ENCODE measurements at places on chromosomes 3 and 15.
A peak's percentile ranks its signal among the peaks of the same experiment; 100 is the strongest.

- DNase-seq: no peak
- peaks cover 4% of the 10 kb centered on the region for H3K36me3 ChIP-seq
- H3K4me1 ChIP-seq: peaks cover 59% of the 10 kb centered on the region
- peaks cover 10% of the 10 kb centered on the region for H3K27me3 ChIP-seq
- H3K27ac ChIP-seq: peak overlapping the region; percentile 21
Observed at GRCh38 chr15:70701891-70702568, 61.3 kb downstream of the UACA start.

DNA sequence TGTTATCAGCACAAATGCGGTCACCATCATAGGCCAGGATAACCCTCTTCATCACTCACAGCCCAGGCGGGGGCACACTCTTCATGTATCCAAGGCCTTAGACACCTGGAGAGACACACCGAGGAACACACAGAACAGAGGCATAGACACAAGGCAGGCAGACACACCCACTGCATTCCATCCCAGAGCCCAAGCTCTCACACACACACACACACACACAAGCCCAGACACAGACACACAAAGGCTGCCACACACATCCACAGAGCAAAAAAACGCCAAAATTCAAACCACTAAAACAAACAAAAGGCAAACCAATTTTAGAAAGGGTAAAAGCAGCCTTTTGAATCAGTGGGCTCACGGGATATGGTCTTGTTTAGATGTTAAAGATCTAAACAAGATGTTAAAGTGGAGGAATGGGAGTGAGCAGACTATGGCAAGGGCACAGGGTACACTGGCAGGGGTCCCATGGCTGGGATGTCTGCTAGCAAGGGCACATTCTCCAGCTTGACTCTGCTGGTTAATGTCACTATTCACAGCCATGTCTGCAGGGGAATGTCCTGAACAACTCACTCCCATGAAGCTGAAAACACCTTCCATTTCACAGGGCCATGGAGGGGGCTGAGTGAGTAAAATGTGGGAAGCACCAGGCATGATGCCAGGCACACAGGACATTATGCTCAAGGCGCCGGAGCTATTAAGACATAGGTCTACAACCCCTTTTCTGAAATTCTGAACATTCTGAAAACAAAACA is 14.9 kb upstream of the CRABP1 start:
- H3K4me1 ChIP-seq: peaks cover 17% of the 10 kb centered on the region
- H3K4me3 ChIP-seq: no peak overlapping the region
- DNase-seq: no peak
- no peak overlapping the region for H3K27ac ChIP-seq
- H3K36me3 ChIP-seq: no peaks in the 10 kb centered on the region
- H3K27me3 ChIP-seq: peaks cover 47% of the 10 kb centered on the region

GRCh38 chr3:168024537-168024941 is 71.2 kb downstream of the GOLIM4 start:
- H3K4me3 ChIP-seq: no peak overlapping the region
- no peak overlapping the region for H3K27ac ChIP-seq
- no peak for DNase-seq
- H3K4me1 ChIP-seq: no peaks in the 10 kb centered on the region
- H3K36me3 ChIP-seq: peaks cover 25% of the 10 kb centered on the region
- H3K27me3 ChIP-seq: no peaks in the 10 kb centered on the region

GRCh38 chr15:92155934-92156333 is 237.7 kb upstream of the ST8SIA2 start:
- no peak overlapping the region for H3K4me3 ChIP-seq
- H3K27ac ChIP-seq: no peak overlapping the region
- DNase-seq: no peak
- peaks cover 20% of the 10 kb centered on the region for H3K4me1 ChIP-seq

DNA sequence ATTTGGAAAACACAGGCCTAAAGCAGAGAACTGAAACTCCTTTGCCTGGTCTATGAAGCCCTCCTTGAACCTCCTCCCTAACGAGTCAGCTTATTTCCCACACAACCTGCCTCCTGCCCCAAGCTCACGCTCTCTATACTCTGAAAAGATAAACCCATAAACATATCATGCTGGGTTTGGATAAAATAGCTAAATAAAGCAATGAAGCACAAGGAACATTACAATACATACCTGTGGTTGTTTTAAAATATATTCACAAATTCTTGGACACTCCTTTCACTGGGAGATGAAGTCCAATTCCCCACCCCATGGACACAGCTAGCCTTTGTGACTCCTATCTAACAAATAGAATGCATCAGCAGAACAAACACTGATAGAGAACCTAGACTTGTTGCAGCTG is 98.2 kb downstream of the PLCH1 start:
- DNase-seq: no peak
- no peak overlapping the region for H3K27ac ChIP-seq
- no peak overlapping the region for H3K4me3 ChIP-seq
- H3K4me1 ChIP-seq: peaks cover 14% of the 10 kb centered on the region
- no peaks in the 10 kb centered on the region for H3K36me3 ChIP-seq

DNA sequence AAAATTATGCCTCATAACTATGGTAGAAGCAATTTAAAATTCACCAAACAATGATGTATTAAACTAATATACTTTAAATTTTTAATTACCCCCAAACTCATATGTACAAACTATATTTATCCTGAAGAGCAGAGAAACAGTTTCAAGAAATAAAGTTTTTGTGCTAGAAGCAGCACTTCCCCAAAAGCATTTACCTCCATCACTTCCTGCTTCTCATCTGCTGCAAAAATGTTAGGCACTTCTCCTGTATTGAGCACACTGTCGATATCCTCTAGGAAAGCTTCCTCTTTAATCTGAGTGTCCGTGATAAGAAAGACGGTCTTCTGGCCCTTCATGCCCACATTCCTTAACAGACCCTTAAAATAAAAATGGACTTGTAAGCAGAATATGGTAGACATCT is 101.5 kb upstream of the ASB14 start:
- H3K4me1 ChIP-seq: no peaks in the 10 kb centered on the region
- H3K36me3 ChIP-seq: peaks cover 3% of the 10 kb centered on the region
- no peaks in the 10 kb centered on the region for H3K27me3 ChIP-seq

DNA sequence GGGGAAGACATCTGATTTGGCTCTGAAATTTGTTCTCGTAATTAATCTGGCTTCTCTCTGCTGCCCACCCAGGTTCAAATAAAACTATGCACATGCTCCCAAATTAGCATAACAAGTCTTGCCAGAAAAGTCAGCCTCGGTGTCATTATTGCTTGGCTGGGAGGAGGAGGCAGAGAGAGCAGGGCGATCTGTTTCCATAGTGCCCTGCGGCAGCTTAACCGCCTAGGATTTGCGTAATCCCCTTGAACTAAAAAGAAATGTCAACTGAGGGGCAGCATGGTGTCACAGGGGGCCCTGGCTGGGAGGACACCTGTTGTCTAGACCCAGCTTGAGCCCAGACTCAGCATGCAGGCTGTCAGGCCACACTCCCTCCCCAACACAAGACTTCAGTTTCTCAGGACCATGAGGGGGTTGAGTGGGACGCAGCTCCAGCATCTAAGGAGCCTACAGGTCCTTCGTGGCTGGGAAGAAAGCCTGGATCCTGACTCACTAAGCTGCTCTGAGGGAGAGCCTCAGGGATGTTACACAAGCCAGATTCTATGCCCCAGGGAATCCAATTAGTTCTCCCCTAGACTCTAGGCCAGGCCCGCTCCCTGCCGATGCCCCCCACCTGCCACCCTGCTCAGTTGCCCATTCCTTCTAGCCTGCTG is 17.3 kb downstream of the MRPS11 start:
- no peak overlapping the region for H3K4me3 ChIP-seq
- H3K4me1 ChIP-seq: peaks cover 2% of the 10 kb centered on the region
- no peak overlapping the region for H3K27ac ChIP-seq
- no peak for DNase-seq

- H3K4me1 ChIP-seq: peaks cover 83% of the 10 kb centered on the region
- H3K27me3 ChIP-seq: no peaks in the 10 kb centered on the region
- H3K4me3 ChIP-seq: peak overlapping the region; percentile 49
- peak overlapping the region; percentile 89 for H3K27ac ChIP-seq
- DNase-seq: no peak
Observed at GRCh38 chr3:172918568-172919296, 168.2 kb downstream of the ECT2 start.

DNA sequence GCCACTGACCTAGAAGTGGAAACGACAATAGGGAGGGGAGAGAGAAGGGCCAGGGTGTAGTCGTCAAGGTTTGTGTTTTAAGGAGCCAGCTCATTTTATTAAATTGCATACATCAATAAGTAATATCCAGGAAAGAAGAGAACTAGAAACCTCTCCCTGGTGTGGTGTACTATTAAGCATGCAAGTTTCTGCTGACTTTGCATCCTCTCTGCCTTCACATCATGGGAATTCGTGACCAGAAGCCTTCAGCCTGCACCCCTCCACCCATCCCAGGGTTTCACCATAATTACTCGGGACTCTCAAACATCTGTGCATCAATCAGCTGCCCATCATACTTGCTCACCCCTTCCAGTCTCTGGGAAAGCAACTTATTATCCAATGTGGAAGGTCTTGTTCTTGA is 70.9 kb upstream of the UBE3A start:
- H3K36me3 ChIP-seq: no peaks in the 10 kb centered on the region
- no peaks in the 10 kb centered on the region for H3K27me3 ChIP-seq
- no peak overlapping the region for H3K4me3 ChIP-seq

GRCh38 chr15:74784426-74785193 is 2.7 kb downstream of the CSK start:
- DNase-seq: no peak
- H3K4me1 ChIP-seq: peaks cover 31% of the 10 kb centered on the region
- H3K27ac ChIP-seq: no peak overlapping the region
- no peaks in the 10 kb centered on the region for H3K36me3 ChIP-seq

- H3K4me1 ChIP-seq: no peaks in the 10 kb centered on the region
- no peak overlapping the region for H3K27ac ChIP-seq
- no peaks in the 10 kb centered on the region for H3K27me3 ChIP-seq
- no peaks in the 10 kb centered on the region for H3K36me3 ChIP-seq
- H3K4me3 ChIP-seq: no peak overlapping the region
Observed at GRCh38 chr3:150030841-150031240, 60.1 kb upstream of the PFN2 start.

DNA sequence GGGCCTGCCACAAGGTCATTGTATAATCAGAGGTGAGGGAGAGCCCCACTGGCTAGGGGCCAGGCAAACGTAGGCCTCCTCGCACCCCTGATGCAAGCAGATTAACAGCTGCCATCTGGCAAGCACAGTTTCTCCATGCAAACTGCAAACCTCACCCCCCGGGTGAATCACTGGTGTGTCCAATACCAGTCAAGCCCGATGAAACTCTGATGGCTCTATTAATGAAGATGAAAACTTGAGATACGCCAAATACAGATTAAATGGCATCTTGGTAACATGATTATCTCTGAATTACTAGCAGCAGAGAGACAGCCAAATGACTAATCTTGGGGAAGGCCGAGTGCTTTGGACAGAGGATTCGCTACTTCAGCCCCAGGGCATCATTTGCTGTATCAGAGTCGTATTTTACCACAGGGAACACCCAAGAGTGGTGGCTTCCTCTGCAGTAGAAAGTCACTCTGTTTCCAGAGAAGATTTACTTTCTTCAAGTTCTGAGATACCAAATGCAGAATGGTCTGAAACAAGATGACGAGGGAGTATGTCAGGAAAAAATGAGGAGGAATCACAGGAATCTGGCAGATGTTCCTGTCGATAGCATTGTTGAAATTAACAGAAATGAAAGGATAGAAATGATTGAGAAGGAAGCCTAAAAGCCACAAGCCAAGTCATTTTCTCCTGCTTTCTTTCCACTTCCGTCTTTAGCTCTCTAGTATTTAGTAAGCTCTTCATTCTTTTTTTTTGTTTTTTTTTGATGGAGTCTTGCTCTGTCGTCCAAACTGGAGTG is 96.2 kb upstream of the NR2F2 start:
- no peak overlapping the region for H3K27ac ChIP-seq
- H3K27me3 ChIP-seq: no peaks in the 10 kb centered on the region
- H3K4me3 ChIP-seq: no peak overlapping the region

- no peak overlapping the region for H3K27ac ChIP-seq
- H3K4me3 ChIP-seq: no peak overlapping the region
- DNase-seq: no peak
- H3K36me3 ChIP-seq: no peaks in the 10 kb centered on the region
Observed at GRCh38 chr3:48226939-48227338, 3.6 kb downstream of the CAMP start.

DNA sequence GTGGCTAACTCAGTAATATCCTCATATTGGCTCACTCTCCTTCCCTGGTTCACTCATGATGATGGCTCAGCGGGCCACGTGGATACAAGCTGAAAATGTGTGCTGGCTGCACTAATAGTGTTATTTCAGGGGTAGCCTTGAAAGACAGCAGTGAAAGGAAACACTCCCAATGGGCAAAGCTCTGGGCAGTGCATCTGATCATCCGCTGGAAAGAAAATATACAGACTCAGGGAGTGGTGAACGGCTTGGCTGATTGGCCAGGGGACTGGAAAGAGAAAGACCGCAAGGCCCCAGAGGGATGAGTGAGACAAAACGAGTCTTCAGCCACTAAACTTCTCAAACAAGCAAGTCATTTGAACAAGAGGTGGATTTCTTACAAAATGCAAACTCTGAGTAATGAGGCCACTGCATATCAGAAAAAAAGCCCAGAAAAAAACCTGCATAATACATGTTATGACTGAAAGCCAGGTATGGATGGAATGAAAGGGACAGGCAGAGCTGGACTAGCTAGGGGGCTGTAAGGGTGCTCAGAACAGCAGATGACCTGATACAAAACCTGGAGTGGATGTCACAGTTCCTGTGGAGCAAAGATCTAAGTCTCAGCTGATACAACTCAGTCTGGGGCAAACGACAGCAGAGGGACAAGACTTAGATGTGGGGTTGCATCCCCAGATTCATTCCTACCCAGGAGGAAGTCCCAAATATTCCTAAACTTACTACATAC is 33.3 kb downstream of the CMTM6 start:
- no peak overlapping the region for H3K4me3 ChIP-seq
- no peaks in the 10 kb centered on the region for H3K4me1 ChIP-seq
- H3K36me3 ChIP-seq: peaks cover 9% of the 10 kb centered on the region
- peaks cover 14% of the 10 kb centered on the region for H3K27me3 ChIP-seq
- H3K27ac ChIP-seq: no peak overlapping the region
- DNase-seq: no peak

GRCh38 chr3:52444860-52445793 is at the start of gene SEMA3G:
SEMA3G (minus strand) TSS chr3:52445103; CDS start chr3:52445027, 76 bp downstream.
- peaks cover 3% of the 10 kb centered on the region for H3K4me1 ChIP-seq
- H3K27me3 ChIP-seq: peaks cover 8% of the 10 kb centered on the region
- peak; percentile 54 for DNase-seq

- peaks cover 14% of the 10 kb centered on the region for H3K4me1 ChIP-seq
- no peak overlapping the region for H3K4me3 ChIP-seq
- peaks cover 11% of the 10 kb centered on the region for H3K27me3 ChIP-seq
- no peak overlapping the region for H3K27ac ChIP-seq
- no peaks in the 10 kb centered on the region for H3K36me3 ChIP-seq
Observed at GRCh38 chr3:119601154-119601553, 3.5 kb downstream of the PLA1A start.

- no peaks in the 10 kb centered on the region for H3K4me1 ChIP-seq
- DNase-seq: no peak
- no peak overlapping the region for H3K4me3 ChIP-seq
- peaks cover 20% of the 10 kb centered on the region for H3K36me3 ChIP-seq
- H3K27me3 ChIP-seq: no peaks in the 10 kb centered on the region
Observed at GRCh38 chr15:64979252-64979710, 10.4 kb downstream of the SPG21 start.

GRCh38 chr3:19866751-19867347 is 67.2 kb downstream of the EFHB start:
- H3K36me3 ChIP-seq: no peaks in the 10 kb centered on the region
- peak; percentile 25 for DNase-seq
- H3K27ac ChIP-seq: no peak overlapping the region
- H3K4me3 ChIP-seq: no peak overlapping the region
- peaks cover 3% of the 10 kb centered on the region for H3K27me3 ChIP-seq

- H3K36me3 ChIP-seq: no peaks in the 10 kb centered on the region
- no peak overlapping the region for H3K4me3 ChIP-seq
- DNase-seq: no peak
- peaks cover 9% of the 10 kb centered on the region for H3K4me1 ChIP-seq
Observed at GRCh38 chr15:89410039-89410435, 75.4 kb upstream of the POLG start.

Measured in progenitor cell of endocrine pancreas (in vitro differentiated cells).